ENCODE measurements at places on chromosomes 6 and 20. TPM values are rescaled to one million over a fixed set of nuclear protein-coding genes. Genes with fewer than 3 reads are reported as not detected.

GRCh38 chr6:114747995-114748625, 405.3 kb upstream of the HS3ST5 start:
- DNase-seq = peak; percentile 58

GRCh38 chr6:21967056-21967974, 329.5 kb downstream of the PRL start:
- DNase-seq = no peak

GRCh38 chr6:23533944-23534343, 592.1 kb upstream of the NRSN1 start:
- DNase-seq = no peak

DNA sequence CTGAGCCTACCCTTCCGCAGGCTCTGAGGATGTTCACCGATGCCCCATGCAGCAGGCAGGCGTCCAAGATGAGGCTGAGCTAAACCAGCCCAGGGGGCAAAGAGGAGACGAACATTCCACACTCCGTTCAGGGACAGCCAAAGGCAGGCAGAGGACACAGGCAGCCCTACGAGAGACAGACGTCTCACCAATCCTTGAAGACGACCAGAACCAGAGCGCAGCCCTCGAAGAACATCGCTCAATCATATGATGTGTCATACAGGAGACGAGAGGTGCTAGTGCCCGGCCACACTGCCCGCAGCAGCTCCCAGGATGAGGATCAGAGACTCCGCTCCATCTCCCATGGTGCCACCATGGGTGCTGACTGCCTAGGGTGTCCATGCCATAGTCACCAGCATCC, 35.6 kb upstream of the TMEM181 start:
- no peak for DNase-seq

- no peak for DNase-seq
These were observed 14.9 kb upstream of the DDO start for GRCh38 chr6:110430236-110430635.

DNA sequence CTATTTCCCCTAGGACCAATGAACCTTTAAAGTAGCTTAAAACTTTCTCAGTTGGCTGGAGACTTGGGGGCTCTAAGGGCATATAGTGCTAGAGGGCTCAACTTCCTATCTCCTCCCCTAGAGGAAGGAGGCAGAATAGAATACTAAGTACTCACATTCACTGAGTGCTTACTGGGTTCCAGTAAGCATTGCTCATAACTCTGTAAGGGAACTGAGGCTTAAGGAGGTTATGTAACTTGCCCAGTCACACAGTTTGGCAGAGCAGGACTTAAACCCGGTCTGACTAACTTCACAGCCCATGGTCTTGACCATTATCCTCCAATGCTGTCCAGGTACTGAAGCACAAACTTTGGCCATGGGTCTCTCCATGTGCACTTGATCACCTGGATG, 12.5 kb downstream of the SESN1 start:
- no peak for DNase-seq

DNA sequence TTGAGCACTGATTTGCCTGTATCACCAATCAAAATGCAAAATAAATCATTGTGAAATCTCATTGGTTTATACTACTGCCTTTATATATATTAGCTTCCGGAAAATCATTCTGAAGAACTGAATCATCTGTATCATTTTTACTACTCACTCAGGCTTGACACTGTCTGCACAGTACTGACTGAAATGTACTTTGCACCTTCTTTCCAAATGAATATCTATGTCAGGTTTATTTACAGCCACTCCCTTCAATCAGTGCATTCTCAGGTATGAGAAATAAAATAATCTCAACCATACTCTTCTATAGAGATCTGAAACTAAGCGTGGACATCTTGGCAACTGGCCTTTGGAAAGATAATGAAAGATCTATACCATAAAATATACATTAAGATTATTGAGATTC, 2.7 kb downstream of the KHDRBS2 start:
- DNase-seq = no peak

DNA sequence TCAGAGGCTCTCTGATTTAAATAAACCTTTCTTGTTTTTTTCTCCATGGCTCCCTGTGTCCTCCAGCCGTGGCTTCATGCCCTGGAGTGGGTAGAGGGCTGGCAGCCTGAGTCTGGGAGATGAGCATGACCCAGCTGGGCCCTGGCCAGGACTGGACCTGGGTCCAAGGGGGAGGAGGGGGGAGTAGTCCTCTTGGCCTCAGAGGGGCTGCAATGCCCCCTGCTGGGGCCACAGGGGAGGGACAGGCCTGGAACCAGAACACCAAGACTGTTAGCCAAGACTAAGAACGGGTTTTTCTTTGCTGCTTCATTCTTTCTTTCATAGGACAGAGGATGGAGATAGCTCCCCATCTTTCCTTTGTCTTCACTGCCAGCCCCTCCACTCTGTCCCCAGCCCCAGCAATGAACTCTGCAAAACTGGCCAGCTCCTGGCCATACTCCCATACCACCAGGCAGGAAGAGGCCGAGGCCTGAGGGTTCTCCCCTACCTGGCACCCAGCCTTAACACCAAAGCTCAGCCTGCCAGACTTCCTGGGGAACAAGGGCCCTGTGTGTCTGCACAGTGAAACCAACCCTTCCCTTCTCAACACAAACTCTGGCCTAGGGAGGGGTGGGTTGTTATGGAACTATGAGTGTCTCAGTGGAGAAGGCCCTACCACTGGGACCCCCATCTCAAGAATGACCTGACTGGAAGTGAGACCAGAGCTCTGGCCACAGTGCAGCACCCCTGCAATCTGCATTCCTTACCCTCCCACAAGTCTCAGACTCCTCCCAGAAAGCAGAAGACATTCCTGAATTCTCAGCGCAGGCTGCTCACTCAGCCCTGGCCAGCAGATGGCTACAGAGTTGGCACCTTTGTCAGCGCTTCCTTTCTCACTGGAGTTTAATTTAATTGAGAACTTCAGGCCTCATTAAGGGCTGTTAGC, 11.0 kb downstream of the SLC29A1 start:
- peak; percentile 72 for DNase-seq

GRCh38 chr6:10395704-10396546, 18.9 kb downstream of the TFAP2A start:
- no peak for DNase-seq

- no peak for DNase-seq
These were observed 234.4 kb upstream of the MCHR2 start for GRCh38 chr6:100228437-100228833.

DNA sequence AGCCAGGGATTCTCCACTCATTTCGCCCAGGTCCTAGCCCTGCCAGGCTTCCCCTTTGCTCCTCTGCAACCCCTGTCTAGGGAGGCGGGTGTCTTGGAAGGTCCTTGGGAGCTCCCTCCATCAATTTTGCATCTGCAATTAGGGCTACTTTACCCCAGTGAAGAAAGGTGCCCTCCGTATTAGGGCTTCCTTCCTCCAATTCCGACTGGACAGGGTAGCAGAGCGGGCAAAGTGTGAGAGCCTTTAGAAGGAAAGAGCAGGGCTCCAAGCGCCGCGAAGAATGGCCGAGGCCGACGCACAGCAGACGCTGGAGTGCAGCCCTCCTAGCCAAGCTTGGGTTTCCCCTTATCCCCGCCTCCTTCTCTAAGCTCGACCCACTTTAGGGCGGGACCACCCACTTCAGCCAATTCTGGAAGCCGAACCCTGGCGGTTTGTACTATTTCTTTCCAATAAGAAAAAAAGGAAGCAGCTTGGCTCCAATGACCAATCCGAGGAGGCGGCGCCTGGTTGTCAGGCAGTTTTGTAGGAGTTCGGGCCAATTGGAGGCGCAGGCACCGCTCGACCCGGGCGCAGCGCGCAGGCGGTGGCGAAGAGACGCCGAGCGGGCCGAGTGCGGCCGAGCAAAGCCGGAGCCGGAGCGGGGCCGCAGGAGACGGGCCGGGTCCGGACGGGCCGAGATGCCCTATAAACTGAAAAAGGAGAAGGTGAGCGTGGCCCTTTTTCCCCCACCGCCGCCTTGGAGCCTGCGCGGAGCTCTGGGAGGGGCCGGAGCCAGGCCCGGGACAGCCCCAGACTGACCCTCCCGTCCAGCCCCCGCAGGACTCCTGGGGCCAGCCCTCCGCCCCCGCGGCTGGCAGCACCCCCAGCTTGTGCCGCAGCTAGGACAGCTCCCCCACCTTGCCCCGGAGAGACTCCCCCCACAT, at the start of gene PPP2R5D:
Gene PPP2R5D, plus strand, starts transcription at position 570 of the 923 bp plus-strand sequence. Its CDS starts 108 bp downstream, at position 678.
- DNase-seq = peak; percentile 99

The GGTLC1 gene
- total RNA-seq = not detected

The GNAS-AS1 gene
- total RNA-seq = 0.54 TPM

The SHLD1 gene
- total RNA-seq = 8.0 TPM

The APOM gene
- 2.2 TPM for total RNA-seq

The SPTLC3 gene
- total RNA-seq = 7.2 TPM

The BTBD3 gene
- total RNA-seq = 40.1 TPM

The KIF25 gene
- total RNA-seq = 1.1 TPM

The SLC22A7 gene
- total RNA-seq = not detected

All from mucosa of descending colon (tissue), 3 donors.